HT-29 (cell line): ENCODE measurements at places on chromosomes 7 and 10.

DNA sequence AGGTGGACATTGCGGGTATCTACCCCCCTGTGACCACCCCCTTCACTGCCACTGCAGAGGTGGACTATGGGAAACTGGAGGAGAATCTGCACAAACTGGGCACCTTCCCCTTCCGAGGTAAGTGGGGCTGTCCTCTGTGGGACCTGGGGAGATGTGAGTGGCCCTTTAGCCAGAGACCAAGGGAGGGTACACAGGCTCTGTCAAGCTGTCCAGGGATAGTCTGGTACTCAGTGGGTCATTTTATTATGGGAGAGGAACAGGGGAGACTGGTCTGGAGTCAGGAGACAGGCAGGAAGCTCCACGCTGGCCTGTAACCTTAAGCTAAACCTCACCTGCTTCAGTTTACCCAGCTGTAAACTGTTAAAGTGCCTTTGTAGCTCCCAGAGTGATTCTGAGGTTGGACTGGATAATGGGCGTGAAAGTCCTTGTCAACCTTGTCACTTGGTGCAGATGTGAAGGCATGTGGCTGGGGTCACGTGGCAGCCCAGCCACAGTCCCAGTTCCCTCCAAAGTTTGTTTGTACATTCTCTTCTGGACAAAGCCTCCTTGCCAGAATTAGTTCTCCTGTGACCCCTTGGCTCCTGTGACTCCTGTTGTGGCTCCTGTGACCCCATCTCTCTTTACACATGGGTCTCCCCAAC, 729 bp downstream of the HOGA1 start:
- DNase-seq, result no peak

DNA sequence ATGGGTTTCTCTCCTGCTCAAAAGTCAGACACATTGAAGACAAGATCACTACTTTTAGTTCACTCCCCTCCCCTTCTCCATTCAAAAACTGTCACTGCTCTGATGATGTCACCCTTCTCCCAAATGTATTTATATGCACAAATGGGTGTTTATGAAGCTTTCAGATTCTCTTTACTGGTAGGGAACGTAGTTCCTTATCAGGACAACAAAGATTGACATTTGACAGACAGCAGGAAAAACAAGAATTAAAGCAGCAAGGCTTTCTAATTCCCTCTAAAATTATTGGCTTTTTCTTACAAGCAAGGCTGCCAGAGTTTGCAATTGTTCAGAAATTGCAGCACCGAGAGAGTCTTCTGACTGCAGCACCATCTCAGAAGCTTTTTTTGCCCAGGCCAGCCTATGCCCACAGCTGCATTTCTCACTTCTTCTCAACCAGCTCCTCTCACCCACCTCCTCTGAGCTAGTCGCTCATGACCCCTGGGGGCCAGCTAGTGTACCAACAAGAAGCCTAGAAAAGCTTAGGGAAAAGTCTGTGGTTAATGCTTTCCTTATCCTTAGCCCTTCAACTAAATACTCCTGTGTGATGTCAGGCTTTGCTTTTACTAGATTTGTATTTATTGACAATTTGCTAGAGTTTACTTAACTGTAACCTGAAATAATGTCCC, 265.1 kb downstream of the HTR7 start:
- DNase-seq, result peak; percentile 84

DNA sequence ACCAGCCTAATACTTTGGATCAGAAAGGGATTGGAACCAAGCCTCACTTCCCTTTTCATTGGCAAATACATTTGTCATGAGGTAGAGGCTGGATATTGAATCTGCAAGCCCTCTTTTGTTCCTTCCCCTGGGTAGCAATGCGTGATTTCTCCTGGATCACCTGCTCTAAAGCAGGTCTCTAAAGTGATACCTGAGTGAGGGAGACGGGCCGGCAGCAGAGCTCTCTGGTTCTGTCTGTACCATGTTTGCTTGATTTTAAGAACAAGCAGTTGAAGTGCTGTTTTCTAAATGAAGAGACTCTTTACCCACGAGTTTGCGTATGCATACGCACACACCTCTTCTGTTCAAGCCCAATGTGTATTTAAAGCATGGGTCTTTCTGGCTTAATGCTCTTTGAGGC, 41.1 kb downstream of the GARS1 start:
- no peak for DNase-seq

GRCh38 chr7:100472121-100472851, 6.7 kb downstream of the TSC22D4 start:
- DNase-seq, result peak; percentile 64

GRCh38 chr7:96697822-96698221, 11.8 kb downstream of the SEM1 start:
- no peak for DNase-seq

DNA sequence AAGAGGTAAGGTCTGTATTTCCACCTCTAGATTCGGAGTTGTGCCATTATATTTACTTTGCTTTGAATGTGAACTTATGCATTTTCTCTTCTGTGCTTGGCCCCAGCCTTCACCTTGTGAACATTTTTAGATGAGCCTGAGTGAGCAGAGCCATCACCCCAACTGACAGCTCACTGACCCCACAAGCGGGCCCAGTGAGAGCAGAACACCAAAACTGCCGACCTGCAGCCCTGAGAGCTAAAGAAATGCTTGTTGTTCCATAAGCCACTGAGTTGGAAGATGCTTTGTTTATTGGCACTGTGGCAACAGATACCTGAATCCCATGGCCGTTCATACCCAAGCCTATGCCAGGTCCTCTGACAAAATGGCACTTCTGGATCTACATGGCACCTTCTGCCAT, 37.8 kb downstream of the C10orf90 start:
- DNase-seq, result no peak

GRCh38 chr10:75449382-75450074, 18.1 kb downstream of the LRMDA start:
- DNase-seq, result no peak

GRCh38 chr7:138907850-138908249, 73.3 kb downstream of the KIAA1549 start:
- DNase-seq, result no peak

DNA sequence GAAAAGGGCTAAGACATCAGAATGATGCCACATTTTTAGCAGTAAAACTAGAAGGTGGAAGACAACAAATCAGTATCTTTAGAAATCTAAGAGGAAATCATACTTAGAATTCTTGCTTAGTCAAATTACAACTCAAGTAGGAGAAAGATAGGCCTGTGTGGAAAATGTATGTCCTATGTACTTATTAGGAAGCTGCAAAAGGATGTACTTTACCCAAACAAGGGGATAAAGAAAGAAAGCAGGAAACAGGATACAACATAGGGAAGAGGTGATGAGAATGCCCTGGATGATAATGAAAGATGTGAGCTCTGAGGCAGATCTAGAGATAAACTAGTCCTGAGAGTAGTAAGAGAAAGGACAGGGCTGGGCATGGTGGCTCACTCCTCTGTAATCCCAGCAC, 54.9 kb downstream of the RNLS start:
- no peak for DNase-seq

DNA sequence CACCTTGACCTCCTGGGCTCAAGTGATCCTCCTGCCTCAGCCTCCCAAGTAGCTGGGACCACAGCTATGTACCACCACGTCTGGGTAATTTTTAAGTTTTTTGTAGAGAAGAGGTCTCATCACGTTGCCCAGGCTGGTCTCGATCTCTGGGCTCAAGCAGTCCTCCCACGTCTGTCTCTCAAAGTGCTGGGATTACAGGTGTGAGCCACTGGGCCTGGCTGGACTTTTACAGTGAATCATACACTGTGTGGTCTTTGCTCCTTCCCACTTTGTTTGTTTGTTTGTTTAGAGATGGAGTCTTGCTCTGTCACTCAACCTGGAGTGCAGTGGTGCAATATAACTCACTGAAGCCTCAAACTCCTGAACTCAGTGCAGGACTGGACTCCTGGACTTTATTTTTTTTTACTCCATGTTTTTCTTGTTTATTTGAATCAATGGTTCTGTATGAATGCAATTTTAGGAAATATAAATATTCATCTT, 12.5 kb downstream of the PPIA start:
- DNase-seq, result no peak

- DNase-seq, result no peak
Measured at GRCh38 chr7:3232228-3232627, 68.8 kb upstream of the SDK1 start.

GRCh38 chr7:155482511-155483183, 24.7 kb downstream of the EN2 start:
- DNase-seq, result no peak

- no peak for DNase-seq
Measured at GRCh38 chr7:15603124-15603523, 41.3 kb upstream of the AGMO start.

GRCh38 chr10:17239345-17240085, 11.5 kb downstream of the VIM start:
- DNase-seq, result no peak

DNA sequence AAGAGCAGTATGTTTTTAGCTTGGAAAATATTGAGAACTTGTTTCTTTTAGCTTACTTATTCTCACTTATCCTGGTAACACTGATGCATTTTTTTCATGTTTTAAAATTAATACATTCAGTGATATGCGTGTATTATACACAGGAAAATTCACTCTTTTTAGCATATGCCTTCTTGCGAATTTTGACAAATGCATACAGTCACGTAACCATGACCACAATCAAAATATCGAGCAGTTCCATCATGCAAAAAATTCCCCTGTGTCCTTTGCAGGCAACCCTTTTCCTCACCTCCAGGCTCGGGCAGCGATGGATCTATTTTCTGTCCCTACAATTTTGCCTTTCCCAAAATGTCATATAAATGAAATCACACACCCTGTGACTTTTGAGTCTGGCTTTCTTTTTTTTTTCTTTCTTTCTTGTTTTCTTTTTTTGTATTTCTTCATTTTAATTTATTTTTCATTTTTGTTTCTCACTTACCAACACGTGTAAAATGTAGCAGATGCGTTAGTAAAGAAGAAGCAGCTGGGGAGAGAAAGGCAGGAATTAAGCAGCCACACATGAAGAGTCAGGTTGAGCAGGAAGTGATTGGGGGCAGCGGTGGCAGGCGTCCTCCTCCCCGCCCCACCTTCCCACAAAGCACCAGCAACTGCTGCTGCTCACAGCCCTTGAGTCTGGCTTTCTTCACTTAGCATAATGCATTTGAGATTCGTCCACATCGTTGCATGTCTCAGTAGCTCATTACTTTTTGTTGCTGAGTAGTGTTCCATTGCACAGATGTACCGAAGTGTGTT, 29.9 kb downstream of the ADRB1 start:
- no peak for DNase-seq

- DNase-seq, result no peak
Measured at GRCh38 chr10:13939391-13939790, 352.6 kb downstream of the PRPF18 start.

GRCh38 chr10:33352175-33352574, 17.7 kb upstream of the NRP1 start:
- DNase-seq, result no peak

DNA sequence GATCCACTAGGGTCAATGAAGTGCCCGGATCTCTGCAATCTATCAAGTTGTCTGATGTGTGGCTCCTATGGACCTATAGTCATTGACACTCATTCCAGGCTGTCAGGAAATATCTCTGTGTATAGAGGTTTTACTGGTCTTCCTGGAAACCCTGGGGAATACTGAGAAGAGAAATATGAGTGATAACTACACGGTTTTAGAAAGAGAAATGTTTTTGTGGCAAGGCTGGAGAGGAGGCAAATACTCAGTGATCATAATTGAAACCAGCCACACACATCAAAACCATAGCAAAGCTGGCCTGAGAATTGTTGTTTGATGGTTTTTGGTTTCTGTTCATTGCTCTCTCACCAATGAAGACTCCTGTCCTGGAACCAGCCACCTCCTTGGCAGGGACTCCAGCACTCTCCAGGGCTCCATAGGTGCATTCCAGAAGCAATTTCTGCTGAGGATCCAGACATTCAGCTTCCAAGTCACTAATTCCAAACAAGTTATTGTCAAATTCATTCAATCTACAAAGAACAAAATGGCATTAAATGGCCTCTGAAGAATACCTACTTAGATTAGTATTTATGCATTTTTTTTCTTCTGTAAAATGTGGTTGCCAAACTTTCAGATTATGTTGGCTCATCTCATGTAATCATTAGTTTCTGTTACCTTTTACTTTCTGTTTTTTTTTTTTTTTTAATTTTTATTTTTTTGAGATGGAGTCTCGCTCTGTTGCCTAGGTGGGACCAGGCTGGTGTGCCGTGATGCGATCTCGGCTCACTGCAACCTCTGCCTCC, 108.6 kb upstream of the ABI1 start:
- no peak for DNase-seq

GRCh38 chr7:65342723-65343629, 30.7 kb upstream of the ZNF92 start:
- no peak for DNase-seq
